ENCODE measurements at places on chromosomes 13 and 19.

DNA sequence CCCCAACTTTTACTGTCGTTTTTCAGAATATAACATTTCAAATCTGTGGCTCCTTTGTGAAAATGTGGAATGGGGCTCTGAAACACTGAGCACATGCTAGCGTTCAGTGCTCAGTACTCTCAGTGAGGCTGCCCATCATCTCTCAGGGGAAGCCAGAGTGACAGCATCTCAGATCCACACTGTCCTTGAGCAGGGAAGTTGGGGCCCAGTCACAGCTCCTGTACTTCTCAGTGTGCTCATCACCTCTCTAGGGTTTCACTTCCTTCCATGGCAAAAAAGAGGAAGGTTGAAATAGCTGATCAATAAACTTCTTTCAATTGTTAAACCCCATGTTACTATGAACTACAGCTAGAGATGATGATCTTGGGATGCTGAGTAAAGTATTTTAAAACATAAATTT lies 565.9 kb upstream of the SPRY2 start:
- DNase-seq = no peak

- DNase-seq = no peak
These were observed 1315.8 kb downstream of the EFNB2 start for GRCh38 chr13:105219651-105220050.

DNA sequence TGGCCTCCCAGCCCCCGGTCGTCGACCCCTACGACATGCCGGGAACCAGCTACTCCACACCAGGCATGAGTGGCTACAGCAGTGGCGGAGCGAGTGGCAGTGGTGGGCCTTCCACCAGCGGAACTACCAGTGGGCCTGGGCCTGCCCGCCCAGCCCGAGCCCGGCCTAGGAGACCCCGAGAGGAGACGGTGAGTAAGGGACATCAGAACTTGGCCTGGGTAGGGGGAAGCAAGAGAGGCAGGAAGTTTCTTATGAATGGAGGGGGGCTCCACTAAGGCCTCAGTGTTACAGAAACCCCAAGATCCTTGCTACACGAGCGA lies 2.9 kb downstream of the FOSB start:
- no peak for DNase-seq

DNA sequence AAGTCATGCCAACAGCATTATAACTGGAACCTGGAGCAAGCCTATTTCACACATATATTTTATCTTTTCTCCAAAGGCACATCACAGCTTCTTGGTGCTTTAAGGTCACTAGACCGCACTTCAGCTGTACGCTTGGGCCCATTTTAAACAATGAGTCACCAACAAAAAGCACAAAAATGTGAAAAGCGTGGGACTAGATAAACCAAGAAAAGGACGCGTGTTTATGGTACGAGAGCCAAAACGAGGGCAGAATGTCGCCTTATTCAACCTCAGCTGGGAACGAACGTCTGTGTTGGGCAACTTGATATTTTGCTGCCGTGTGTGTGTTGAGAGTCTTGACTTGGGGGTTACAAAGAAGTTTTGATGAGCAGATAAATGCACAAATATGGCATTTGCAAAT lies 9.2 kb upstream of the EHD2 start:
- peak; percentile 95 for DNase-seq

- no peak for DNase-seq
These were observed 10.6 kb downstream of the ABHD17A start for GRCh38 chr19:1874554-1875185.

- DNase-seq = no peak
These were observed 8.6 kb downstream of the TMEM259 start for GRCh38 chr19:1012334-1012733.

GRCh38 chr19:50051964-50052363 lies 26.2 kb downstream of the ZNF473 start:
- no peak for DNase-seq

- peak; percentile 89 for DNase-seq
These were observed 48.7 kb downstream of the LYL1 start for GRCh38 chr19:13053761-13054625.

DNA sequence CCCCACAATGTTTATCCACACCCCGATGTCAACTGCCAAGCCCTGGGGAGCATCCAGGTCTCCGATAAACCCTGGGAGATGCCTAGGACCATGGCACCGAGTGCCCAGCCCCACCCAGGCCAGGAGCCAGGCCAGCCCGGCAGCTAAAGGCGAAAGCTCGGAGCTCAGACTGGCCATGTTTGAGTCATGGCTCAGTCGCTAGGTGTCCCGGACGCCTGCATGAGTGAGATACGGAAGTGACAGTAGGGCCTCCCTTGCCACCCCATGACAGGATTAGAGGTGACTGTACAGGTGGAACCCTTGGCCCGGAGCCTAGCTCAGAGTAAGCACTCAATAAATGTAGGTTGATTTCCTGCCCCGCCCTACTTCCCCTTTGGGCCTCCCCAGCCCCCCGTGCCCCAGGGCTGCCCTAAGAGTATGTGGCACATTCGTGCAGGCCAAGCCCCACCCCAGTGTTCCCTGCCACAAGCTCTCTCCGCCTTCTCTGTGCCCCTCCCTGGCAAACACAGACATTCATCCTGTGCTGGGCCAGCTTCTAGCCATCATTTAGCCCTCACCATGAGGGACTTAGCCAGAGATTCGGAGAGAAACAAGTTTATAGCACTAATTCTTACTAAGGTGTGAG lies 5.8 kb upstream of the TPM4 start:
- no peak for DNase-seq

DNA sequence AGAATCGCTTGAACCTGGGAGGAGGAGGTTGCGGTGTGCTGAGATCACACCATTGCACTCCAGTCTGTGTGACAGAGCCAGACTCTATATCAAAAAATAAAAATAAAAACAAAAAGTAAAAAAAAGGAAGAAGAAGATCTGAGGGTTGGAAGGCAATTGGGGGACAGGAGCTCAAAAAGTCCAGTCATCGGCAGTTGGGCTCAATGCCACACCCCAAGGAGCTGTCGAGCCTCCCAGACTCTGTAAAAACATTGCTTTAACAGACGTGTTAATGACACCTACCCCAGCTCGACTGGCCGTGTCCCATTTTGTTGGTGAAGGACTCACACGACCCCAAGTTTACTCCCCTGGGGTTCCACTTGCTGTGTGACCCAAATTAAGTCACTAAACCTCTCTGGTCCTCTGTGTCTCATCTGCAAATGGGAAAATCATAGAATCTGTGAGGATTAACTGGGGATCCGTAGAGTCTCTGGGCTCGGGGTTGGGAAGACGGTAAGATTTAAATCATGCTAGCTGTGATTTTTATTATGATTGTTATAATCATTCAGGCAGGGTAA lies 7.0 kb downstream of the GNA15 start:
- no peak for DNase-seq

DNA sequence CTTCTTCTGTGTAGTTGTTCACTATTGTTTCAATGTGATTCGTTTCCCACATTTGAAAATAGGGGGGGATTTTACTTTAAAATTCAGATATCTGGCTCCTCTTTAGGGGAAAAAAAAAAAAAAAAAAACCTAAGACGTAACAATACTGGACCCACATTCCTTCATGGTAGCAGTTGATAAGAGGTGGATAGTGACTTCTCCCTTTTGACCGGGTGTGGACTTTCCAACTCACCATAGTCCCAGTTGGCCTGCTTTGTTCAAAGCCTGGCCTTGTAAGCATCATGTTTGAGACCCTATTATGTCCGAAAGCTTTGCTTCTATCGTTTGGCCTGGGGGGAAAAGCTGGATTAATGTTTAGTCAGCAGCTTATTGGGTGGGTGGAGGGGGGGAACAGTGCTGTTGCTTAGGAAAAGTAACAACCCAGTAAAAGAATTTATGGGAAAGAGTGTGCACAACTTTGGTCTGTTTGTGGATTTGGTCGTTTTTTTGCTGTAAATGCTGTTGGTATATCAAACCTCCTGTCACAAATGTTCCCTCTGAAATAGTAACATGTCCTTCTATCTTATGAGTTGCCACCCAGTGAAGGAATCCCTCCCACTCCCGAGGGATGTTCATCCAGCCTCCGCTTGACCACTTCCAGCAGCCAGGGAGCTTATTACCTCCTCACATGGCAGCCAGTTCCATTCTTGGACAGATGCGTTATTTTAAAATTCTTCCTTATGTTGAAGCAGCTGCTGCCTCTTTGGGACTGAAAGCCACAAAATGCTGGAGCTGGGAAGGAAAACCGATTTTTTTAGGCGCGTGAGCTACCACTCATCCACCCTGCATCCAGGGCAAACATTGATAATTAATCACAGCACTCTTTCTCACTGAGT lies 10.4 kb downstream of the SAMD4B start:
- no peak for DNase-seq

DNA sequence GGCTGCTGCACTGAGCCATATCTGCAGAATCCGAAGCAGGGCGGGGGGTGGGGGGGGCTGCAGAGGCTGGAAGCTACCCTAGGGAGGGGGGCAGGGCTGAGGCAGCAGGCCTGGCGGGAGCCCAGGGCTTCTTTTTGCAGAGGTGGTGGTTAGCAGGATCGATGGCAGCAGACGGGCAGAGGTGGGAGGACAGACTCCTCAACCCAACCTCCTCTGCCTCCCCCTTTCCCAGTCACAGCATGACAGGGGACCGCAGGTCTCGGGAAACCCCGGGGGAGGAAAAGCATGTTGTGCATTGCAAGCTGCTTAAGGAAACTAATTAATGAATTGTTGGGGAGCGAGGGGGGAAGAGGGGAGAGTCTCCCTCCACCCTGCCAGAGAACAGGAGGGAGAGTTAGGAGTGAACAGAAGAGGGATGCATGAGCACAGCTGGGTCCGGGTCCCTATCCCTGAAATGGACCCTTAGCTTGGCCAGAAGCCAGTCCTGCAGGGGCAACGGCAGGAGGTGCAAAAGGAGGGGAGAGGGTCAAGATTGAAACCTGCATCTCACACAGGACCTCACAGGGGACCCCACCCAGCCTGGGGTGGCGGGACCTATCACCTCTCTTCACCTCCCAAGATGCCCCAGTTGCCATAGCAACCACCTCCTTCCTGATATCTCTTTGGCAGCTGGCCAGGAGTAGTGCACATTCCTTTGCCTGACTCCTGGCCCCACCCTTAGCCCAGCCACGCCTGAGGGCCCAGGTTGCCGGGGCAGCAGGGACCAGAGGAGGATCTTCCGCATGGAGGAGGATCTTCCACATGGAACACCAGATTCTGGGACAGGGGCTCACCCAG lies 1.8 kb downstream of the FXYD7 start:
- DNase-seq = no peak

- DNase-seq = no peak
These were observed 40.7 kb upstream of the MCF2L start for GRCh38 chr13:112928020-112928971.

GRCh38 chr13:31209172-31209840 lies 9.5 kb downstream of the B3GLCT start:
- DNase-seq = no peak

DNA sequence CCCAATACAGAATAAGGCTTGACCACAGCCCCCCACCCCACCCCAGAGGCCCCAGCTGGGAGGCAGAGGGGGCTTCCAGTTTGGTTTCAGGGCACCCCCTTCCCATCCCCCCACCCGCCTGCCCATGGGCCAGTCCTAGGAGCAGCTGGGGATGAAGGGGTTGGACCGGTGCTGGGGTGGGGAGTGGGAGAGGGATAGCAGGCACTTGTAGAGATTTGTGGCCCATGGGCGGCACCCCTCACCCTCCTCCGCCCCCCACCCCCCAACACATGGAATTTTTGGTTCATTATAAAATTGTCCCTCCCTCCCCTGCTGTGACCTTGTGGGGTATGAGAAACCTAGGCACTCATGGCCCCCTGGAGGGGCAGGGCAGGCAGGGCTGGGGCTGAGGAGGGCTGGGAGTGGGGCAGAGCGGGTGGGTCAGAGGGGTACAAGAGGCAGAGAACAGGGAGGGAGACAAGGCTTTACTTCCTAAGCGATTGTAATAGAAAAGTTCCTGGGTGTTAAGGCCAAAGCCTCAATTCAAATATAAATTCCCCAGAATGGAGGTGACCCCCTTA lies 5.3 kb upstream of the GSK3A start:
- no peak for DNase-seq

DNA sequence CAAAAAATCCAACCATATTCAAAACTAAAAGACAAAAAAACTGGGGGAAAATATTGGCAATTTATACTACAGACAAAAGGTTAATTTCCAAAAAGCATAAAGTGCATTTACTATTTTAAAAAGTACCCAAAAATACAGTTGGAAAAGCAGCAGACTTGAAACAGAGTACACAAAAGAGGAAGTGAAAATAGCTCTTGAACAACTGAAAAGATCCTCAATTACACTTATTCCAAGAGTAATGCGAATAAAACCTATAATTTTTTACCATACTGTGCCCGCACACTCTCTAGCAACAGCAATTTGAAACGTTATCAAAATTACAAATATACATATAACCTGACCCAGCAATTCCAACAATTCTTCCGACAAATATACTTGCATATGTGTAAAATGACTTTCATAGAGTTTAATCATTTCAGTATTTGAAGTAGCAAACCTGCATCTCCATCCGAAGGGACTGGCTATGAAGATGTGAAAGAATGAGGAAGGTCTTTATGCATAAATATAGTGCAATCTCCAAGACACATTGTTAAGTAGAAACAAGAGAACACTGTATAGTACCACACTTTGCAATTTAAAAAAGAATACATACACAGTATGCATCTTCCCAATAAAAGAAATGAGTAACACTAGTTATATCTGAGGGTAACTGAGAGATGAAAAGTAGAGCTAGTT lies 25.4 kb downstream of the ALG5 start:
- no peak for DNase-seq

DNA sequence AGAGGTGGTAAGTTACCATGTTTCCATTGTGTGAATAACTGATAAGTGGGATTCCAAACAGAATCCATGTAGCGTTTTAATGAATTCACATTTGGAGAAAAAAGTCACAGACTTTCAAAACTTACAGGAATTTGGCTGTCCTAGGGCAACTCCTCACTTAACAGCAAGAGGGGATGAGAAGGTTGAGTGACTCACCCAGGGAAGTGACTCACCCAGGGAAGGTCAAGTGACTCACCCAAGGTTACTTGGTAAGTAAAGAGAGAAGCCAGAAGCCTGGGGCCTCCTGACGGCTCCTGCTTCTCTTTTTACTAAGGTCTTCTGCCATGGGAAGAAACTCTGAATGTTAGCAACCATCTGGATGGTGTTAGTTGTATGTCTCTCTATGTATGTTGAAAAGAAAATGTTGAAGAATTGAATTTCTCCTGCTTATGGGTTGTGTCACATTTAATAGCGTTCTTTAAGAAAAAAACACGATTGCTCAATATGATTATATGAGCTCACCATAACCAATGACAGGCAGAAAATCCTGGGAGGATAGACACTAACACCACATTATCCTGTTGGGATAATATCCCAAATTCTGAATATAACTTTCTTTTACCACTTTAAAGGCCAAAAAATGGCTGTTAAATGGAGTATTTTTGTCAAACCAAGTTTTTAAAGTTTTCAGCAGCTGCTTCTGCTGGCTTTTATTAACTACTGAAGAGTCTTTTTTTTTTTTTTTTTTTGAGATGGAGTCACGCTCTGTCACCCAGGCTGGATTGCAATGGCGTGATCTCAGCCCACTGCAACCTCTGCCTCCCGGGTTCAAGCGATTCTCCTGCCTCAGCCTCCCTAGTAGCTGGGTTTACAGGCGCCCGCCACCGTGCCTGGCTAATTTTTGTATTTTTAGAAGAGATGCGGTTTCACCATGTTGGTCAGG lies 195.6 kb downstream of the GGACT start:
- DNase-seq = peak; percentile 100

All from brain microvascular endothelial cell (primary cell).